ENCODE measurements at places on chromosomes 4 and X.

GRCh38 chrX:47093860-47094259, 15.6 kb downstream of the RGN start:
- no peak for DNase-seq

- no peak for DNase-seq
These were observed 3.8 kb downstream of the ASMT start for GRCh38 chrX:1618689-1619088.

DNA sequence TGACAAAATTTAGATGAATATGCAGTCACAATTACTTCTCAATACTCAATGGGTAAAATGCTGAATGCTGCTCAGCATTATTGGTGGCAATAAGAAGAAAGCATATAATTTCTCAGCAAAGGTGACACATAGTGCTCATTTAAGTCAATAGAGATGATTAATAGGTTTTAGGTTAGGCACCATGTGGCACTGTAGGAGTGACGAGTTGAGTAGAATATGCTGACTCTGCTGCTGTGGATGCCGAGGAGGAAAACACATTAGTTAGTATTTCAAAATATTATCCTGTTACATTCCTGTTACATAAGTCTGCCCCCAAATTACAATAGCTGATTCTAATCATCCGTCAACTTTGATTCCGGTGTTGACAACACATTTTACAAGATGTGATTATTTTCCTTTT, 13.7 kb upstream of the CXCL5 start:
- DNase-seq: no peak

DNA sequence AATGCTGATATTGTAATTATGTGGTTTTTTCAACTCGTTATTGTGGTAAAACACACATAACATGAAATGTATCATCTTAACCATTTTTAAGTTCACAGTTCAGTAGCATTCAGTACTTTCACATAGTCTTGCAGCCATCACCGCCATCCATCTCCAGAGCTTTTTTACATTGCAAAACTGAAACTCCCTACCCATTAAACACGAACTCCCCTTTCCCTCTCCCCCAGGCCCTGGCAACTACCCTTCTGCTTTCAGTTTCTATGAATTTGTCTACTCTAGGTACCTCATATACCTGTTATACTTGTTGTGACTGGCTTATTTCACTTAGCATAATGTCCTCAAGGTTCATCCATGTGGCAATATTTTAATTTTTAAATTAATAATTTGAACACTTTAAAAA, 380.6 kb downstream of the MAPK10 start:
- DNase-seq: no peak

GRCh38 chr4:159047478-159048165, 55.3 kb upstream of the RAPGEF2 start:
- DNase-seq: no peak

GRCh38 chr4:169005453-169006099, 4.5 kb downstream of the CBR4 start:
- no peak for DNase-seq

DNA sequence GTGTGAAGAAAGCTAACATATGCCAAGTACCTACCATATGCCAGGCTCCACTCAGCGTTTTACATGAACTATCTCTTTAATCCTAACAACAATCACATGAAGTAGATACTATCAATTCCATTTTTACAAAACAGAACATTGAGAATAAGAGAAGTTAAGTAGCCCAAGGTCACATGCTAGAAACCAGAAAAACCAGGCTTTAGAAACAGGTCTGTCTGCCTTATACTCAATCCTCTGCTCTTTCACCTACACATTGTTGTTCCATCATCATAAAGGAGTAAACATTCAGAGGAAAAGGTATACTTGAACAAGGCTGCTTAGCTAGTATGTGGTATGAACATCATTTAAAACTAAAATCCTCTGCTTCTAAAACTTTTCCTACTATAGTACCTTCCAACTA, 42.1 kb downstream of the WDFY3 start:
- no peak for DNase-seq

- no peak for DNase-seq
These were observed 14.1 kb downstream of the RPS6KA3 start for GRCh38 chrX:20252381-20253231.

DNA sequence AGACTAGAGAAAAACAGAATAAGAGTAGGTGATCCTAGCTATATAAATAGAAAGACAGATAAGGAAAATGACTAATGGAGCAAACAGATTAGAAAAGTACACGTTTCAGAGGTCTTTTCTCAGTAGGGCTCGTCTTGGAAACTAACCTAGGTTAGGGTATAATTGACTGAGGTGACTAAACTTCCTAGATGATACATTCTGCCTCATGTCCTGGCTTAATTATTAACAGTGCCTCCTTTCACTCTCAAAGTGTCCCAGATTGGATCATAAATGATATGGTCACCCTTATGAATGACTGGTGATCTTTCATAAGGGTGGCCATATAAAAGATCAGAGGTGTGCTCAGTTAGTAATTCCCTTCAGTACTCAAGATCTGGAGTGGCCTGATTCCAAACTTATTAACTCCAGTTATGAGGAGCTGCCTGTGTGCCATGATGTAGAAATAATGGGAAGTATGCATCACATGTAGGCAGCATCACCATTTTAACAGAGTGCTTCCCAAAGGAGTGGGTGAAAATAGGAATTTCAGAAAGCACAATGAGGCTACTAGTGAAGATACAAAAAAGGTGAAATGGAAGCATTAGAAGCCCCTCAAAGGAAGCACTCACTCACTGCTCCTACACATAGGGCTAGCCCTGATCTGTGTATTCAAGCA, 14.7 kb upstream of the GRIA3 start:
- DNase-seq: no peak
